ENCODE measurements at places on chromosomes 7 and 10.
A peak's percentile ranks its signal among the peaks of the same experiment; 100 is the strongest.

- DNase-seq = no peak
Observed at GRCh38 chr7:145050415-145050814, 214.6 kb upstream of the TPK1 start.

DNA sequence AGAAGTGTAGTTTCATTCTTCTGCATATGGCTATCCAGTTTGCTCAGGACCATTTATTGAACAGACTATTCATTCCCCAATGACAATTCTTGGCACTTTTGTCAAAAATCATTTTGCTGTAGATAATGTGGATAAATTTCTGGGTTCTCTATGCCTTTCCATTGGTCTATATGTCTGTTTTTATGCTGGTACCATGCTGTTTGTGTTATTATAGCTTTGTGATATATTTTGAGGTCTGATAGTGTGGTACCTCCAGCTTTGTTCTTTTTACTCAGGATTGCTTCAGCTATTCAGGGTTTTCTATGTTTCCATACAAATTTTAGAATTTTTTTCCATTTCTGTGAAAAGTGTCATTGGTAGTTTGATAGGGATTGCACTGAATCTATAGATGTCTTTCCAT, 315.3 kb upstream of the KAT6B start:
- DNase-seq = no peak

DNA sequence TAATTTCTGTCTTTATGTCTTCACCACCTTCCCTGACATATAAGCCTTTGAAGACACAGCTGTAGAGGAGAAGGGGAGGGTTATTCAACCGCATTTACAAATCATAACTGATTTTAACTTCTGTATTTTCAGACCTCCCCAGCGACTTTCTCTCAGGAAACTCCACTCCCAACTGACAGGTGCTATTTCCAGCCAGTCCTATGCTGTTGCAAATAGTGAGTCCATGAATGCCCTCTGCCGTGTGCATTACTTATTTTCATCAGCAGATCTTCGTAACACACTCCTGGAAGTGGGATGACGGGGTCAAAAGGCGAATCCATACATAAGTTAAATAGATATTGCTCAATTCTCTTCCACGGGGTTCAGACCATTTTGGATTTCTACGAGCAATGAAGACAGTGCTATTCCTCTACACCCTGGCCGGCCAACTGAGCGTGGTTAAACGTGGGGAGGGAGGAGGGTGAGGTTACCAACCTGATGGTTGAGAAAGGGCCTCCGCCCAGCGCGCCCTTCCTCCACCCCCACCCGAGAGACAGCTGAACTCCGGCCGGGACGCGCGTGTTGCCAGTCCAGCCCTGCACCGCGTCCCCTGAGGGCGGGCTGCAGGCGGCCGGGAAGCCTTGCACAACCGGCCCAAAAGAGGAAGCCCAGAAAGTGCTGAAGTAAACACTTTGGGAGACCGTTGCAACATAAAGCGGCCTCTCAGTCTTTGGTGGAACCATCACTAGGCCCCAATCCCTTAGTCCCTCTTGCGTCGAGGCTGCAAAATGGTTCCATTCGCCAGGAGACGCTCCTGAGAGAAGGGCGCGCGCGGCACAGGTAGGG, at the start of gene APBB1IP:
Gene APBB1IP (plus strand): TSS at position 705 of the 825 bp plus-strand sequence. CDS start 53,986 bp downstream, outside the sequence.
- DNase-seq = peak; percentile 4

DNA sequence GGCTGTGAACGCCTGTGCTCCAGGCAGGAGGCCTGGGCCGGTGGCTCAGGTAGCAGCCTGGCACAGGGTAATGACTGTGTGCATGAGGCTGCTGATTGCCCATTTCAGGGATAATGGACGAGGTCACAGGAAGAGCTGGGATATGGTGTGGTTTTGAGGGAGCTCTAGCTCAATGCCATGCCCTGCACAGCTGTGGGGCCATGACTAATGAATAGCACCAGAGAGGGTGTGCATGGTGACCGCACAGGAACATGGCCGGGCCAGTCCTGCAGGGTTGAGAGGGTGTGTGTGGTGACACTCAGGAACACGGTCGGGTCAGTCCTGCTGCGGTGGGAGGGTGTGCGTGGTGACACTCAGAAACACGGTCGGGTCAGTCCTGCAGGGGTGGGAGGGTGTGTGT, 21.8 kb downstream of the NKX6-2 start:
- no peak for DNase-seq

GRCh38 chr7:47228386-47229014, 353.4 kb downstream of the TNS3 start:
- DNase-seq = peak; percentile 90

GRCh38 chr7:154927624-154928125, 75.2 kb downstream of the PAXIP1 start:
- DNase-seq = peak; percentile 16

- no peak for DNase-seq
Observed at GRCh38 chr7:63008366-63008765, 990.3 kb upstream of the ZNF722 start.

GRCh38 chr10:88620441-88620840, 33.9 kb downstream of the LIPJ start:
- DNase-seq = no peak

DNA sequence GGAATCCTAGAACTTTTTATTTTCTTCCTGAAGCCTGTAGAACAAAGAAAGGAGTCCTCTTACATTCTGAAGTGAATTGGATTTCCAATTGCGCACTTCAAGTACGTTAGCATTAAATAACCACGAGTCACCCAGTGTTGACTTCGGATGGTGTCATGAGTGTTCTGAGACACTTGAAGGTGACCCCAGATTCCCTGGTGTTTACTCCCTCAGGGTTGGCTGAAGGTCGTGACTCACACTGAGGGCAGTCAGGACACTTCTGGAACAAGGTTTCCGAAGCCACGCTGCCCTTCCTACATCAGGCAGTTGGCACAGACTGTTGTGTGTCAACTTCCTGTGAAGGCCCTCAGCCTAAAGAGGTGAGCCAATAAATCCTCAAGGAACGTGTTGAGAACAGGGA, 186.6 kb upstream of the CELF2 start:
- DNase-seq = no peak

- DNase-seq = no peak
Observed at GRCh38 chr7:69722843-69723242, 124.6 kb downstream of the AUTS2 start.

- DNase-seq = peak; percentile 85
Observed at GRCh38 chr7:140403878-140404564, at the start of gene RAB19. RAB19 (plus strand) TSS chr7:140404058; CDS start chr7:140407647, 3,589 bp downstream.

DNA sequence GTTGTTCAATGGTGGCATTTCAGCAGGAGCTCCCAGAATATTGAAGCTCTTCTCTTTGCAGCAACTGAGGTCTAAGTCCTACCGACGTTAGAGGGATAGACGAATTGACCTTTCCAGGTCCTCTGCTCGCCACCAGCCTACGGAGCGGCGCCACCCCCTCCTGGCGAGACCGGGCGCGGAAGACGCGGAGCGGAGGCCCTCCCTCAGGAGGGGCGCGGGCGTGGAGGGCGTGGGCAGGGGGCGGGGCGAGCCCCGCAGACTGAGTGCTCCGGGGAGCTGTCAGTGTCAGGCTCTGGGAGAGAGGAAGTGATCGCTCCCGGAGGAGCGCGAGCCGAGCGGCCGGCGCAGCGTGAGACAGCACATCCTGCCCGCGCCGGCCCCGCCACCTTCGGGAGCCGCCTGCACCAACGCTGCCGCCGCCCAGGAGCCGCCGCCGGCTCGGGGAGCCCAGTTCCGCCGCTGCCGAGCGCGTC, at the start of gene DYNC1I1:
Gene DYNC1I1 (plus strand): TSS at position 257 of the 473 bp plus-strand sequence. CDS start 32,176 bp downstream, outside the sequence.
- peak; percentile 75 for DNase-seq

DNA sequence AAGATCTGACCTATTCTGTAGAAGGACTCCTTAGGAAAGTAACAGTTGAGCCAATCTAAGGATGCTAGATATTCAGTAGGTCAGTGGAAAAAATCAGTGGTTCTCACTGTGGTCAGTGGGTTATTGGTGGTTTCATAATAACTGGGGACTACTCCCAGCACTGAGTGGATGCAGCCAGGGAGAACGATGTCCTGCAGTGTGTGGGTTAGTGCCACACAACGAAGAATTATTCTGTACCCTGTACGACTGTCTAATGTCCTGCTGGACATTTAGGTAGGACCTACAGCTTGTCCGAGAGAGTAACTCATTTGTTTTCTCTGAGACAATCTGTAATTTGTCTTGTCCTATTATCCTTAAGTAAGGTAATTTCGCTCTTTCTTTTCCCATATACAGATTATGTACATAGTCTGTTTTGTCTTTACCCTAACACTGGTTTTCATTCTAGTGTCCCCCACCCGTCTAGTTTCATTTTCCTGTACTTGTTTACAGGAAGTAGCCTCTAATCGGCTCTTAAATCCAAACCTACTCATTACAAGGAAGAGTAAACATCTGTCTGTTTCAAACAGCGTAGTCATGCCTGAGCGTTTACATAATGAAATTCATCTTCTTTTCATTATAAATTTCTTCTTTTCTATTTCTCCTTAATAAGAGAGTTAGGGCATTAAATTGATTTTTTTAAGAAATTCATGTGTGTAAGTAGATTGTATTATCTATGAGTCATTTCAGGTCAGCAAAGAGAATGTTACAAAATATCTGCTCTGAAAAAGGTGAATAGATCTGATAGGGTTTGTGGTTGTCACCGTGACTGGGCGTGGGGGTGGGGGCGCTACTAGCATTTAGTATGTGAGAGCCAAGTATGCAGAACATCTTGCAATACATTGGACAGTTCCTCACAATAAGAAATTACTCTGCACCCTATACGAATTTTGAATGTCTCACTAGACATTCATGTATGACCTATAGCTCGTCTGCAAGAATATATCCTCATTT, 8.3 kb upstream of the ZC3HAV1L start:
- DNase-seq = no peak

- DNase-seq = no peak
Observed at GRCh38 chr7:83794829-83795228, 145.9 kb upstream of the SEMA3E start.

- DNase-seq = no peak
Observed at GRCh38 chr7:74182453-74183090, 8.4 kb downstream of the EIF4H start.

DNA sequence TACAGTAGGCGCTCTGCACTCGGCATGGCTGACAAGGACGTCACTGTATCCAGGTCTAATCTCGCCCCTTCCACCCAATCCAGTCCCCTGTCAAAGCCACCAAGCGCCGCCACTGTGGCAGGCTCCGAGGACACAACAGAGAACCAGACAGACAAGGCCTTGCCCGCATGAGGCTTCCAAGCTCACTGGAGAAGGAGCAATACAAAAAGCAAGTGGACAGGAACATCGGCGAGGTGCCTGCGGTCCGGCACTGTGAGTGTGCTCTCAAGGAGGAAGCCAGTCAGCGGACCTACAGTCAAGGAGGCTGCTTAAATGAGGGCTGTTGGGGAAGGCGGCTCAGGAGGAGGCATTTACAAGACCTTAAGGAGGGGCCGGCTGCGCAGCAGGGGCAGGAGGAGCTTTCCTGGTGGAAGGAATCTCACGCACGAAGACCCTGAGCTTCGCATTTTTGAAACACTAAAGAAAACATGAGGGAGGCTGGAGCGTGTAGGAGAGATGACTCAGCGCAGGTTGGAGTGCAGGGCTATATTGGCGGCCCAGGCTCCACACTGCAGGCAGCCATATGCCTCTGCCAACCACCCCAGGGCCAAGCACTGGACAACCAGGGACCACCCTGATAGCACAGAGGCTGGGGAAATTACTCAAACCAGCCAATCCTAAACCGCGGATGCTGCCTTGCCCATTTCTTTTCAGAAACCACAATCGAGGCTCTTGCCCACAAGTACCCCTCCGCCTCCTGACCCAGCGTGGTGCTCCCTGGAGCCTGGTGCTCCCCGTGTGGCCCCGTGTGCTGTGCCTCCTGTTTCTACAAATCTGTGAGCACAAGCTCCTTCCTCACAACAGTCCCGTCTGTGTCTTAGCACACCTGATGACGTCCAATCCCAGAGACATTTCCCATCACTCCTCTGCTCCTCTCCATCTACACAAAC, 28.9 kb downstream of the GNA12 start:
- DNase-seq = no peak

GRCh38 chr7:39414224-39415035, 151.8 kb upstream of the YAE1 start:
- peak; percentile 41 for DNase-seq

GRCh38 chr7:47572094-47572445, 9.8 kb downstream of the TNS3 start:
- peak; percentile 78 for DNase-seq

DNA sequence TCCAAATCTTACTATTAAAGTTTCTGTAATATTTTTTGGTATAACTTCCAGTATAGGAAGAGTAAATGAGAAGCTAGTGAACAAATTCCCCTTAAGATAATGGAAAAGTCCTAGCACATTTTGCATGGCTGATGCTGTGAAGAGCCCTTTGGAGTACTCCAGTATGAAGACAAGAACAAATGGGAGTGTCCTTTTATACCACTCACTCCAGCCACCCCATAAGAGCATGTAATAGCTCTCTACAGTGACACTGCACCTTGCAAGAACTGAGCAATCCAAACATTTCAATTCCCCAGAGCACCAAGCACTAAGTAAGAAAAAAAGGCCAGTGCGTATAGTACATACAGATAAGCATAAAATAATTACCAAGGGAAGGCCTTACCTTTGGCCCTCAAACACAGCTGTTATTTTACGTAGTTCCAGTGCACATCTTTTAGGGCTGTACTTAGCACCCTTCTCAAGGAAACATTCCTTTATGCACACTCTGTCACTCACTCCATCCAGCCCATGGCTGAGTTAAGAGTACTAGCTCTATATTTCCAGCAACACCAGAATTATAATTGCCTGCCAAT, 135.4 kb downstream of the ST7 start:
- DNase-seq = no peak

DNA sequence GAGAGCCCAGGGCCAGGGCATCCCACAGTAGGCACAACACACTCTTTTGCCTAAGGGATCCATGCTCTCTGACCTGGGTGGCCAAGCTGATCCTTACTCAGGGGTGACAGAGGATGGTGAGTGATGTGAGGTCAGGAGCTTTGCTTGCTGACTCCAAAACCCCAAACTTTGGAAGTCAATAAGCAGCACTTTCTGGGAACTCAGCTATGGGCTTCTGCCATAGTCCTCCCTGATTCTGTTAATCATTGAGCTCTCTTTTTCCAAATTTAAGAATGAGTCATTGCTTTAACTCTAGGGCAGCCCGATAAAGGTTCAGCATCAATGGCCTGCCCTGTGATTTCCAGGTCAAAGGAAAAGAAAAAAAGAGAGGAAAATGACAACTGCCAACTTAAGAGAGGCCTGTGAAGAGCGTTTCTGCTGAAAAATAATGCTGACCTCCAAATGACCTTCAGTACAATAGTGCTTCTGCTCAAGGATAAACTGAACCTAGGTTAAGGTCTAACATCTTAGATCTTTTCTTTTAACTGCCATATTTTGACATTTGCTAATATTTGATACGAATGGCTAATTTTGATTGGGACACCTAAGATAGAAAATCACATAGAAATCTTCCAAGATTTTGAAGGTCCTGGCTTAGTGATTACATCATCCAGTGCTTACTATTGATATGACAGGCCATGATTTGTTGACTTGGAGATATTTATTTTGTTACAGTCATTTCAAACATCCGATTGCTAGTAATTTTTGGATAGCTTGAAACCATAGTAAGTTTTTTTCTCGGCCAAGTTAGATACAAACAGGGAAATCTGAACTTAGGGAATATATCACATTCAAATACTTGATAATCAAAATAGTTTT, 20.8 kb upstream of the RELN start:
- DNase-seq = no peak
